ENCODE measurements at places on chromosomes 11 and 22.
A peak's percentile ranks its signal among the peaks of the same experiment; 100 is the strongest.

DNA sequence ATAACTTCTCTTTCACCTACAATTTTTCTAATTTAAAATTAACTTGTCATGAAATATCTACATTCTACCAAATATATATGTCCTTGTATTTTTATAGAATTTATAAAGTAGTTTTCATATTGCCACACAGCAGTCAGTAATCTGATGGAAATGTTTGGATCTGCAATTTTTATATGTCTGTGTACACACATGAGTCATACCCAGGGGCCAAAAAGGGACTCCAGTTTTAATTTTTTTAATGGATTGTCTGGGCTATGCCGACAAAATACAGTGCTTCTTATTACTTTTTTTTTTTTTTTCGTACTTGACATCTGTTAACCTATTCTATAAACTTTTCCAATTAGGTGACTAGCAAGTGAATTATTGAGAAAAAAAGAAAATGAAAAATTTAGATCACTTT lies 6.3 kb downstream of the GUCY1A2 start:
- ATAC-seq, result no peak

DNA sequence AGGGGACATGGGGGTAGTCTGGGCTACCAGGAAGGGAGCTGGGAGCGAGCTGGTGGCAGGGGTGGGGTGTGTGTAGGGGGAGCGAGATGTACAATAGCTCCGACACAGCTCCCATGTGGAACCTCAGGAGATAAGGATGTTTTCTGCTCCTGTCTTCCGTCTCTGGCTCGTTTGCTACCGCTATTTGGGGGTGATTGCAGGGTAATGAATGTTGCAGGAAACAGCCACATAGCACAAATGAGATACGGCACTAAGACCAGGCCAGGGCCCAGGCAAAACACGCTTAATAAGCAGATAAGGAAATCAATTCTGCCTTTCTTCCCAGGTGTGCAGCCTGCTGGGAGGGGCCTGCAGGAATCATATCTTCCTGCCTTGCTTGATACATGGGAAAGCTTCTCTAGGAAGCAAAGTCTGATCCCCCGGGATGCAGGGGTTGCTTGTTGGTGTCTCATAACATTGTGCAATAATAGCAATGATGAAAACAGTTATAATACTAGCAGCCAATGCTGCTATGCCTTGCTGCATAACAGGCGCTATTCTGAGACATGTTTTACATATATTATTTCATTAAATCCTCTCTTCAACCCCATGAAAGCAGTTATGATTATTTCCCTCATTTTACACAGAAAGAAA lies 158.7 kb downstream of the ST3GAL4 start:
- ATAC-seq, result no peak

DNA sequence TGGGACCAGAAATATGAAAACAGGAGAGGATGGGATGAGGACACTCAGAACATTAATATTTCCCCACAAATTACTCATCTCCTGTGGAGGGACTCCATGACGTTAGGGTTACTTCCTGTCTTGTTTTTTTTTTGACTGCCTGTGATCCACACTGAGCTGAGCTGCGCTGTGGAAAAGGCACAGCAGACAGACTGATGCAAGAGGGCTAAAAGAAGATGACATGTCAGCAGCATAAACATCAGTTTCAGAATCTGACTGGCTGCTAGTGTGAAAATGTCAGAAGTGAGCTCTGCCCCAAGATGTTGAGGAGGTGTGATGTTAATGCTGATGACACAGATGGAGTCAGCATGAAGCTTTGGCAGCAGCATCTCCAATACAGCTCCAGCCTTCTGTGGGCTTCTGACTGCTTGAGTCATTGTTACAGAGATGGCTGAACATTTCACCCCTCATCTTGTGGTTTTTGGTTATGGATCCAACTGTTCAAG lies 286.8 kb downstream of the BLID start:
- no peak for ATAC-seq

GRCh38 chr11:71355281-71355680 lies 92.9 kb downstream of the DHCR7 start:
- ATAC-seq, result no peak

GRCh38 chr11:8326337-8326736 lies 62.7 kb upstream of the LMO1 start:
- ATAC-seq, result no peak

DNA sequence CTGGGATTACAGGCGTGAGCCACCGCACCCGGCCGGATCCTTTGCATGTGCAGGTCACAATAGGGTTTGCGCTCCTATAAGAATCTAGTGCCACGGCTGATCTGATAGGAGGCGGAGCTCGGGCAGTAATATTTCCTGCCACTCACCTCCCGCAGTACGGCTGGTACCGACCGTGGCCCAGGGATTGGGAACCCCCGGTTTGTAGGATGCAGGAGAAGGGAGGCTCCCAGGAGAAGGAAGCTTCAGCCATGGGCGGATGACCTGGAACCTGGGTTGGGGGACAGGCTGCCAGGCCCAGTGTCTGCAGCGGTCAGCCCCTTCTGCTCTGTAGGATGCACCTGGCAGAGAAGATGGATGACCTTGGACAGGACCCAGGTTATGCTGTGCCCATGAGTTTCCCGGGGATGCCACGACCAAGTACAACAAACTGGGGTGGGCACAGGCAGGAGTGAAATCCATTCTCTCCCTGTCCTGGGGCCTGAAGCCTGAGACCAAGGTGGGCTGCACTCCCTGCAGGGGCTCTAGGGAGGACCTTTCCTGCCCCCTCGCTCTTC lies 818.9 kb downstream of the BRD1 start:
- no peak for ATAC-seq

DNA sequence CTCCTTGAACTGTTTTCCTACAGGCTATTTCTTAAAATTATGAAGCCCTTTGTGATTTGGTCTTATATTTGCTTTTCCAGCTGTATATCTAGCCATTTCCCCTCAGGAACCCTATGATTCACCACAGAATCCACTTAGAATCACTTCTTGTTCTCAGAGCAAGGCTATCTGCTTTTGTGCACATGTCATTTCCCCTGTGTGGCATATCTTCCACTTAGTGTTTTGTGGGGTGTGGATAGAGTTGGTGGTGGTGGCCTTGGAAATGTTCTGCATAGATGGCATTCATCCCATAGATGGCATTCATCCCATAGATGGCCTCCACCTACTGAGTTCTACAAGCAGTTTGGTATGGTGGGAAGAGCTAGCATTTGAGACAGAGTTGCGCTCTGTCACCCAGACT lies 44.7 kb downstream of the SWAP70 start:
- no peak for ATAC-seq

- ATAC-seq, result no peak
Observed at GRCh38 chr11:69598147-69598546, 42.8 kb upstream of the CCND1 start.

DNA sequence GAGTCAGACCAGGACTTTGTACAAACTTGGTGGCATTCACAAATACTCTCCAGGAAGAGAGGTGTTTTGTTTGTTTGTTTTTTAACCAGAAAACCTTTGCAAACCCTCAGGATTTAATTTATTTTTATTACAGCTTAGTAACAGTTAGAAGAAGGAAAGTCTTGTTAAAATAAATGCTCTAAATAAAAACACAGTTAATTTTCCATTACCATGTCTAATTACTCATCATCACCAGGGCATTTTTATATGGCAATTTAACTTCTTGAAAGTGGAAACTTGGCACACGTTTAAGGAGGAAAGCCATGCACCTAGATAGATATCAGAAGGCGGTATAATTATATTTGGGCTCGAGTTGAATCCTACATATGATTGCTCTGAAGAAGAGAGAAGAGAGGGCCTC lies 7.4 kb downstream of the BARX2 start:
- no peak for ATAC-seq

DNA sequence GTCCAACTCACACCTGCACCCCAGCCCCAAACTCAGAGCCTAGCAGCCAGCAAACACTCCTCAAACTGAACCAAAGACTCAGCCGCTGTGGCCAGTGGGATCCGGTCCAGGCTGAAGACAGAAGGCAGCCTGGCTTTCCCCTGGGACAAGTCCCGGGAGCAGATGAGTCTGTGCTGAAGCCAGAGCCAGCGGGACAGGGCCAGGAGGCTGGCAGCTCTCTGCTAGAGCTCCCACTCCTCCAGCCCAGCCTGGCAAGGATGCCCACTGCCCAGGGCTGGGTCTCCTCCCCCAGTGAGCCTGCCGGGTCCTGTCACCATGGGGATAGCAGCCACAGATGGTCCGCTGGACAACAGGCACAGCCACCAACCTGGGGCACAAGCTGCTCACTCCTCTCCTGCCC lies 42.9 kb upstream of the PRR5 start:
- no peak for ATAC-seq

DNA sequence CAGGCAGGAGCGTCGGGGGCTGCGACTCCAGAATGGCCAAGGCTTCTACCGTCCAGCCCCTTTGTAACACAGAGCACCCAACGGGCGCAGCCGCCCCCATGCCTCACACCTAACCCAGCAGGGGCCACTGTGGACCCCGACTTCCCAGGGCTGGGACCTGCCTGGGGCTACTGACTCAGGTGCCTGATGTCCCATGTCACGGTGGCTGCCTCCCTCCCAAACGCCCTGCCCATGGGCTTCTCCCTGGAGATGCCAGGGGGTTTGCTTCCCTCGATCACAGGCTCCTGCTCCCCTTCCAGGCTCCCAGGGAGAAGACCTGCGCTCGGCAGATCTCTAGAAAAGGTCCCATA lies 84.0 kb downstream of the MYEOV start:
- no peak for ATAC-seq

- no peak for ATAC-seq
Observed at GRCh38 chr22:28027453-28028448, 108.7 kb upstream of the PITPNB start.

GRCh38 chr11:128884703-128885338 lies 6.3 kb upstream of the KCNJ5 start:
- ATAC-seq, result peak; percentile 51

GRCh38 chr11:72230764-72231365 lies 6.3 kb downstream of the INPPL1 start:
- no peak for ATAC-seq

- no peak for ATAC-seq
Observed at GRCh38 chr11:26335903-26336302, 4.0 kb downstream of the ANO3 start.

GRCh38 chr11:9821008-9821752 lies 157.3 kb downstream of the SWAP70 start:
- ATAC-seq, result no peak

- ATAC-seq, result no peak
Observed at GRCh38 chr11:23990346-23991164, 506.3 kb upstream of the LUZP2 start.

DNA sequence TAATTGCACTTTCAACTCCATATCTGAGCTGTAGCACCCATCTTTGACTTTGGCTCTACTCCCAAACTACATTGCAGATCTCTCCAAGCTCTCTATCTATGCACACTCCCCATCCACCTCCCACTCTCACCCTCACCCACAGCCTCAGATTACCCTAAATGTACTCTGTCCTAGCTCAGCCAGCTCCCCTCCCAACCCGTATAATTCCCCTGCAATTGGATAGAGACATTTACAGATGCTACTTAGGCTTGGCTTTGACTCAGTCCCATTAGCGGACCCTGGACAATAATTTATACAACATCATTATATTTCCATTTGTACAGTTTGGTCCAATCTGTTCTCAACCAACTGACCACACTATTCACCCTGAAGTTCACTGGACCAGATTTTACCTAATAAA lies 338.9 kb upstream of the ANO3 start:
- ATAC-seq, result no peak

GRCh38 chr11:68855205-68855981 lies 13.7 kb upstream of the CPT1A start:
- peak; percentile 32 for ATAC-seq

GRCh38 chr22:45008751-45009605 lies 827 bp downstream of the PHF21B start:
- no peak for ATAC-seq

- no peak for ATAC-seq
Observed at GRCh38 chr11:105208019-105208418, 68.5 kb upstream of the CARD18 start.

DNA sequence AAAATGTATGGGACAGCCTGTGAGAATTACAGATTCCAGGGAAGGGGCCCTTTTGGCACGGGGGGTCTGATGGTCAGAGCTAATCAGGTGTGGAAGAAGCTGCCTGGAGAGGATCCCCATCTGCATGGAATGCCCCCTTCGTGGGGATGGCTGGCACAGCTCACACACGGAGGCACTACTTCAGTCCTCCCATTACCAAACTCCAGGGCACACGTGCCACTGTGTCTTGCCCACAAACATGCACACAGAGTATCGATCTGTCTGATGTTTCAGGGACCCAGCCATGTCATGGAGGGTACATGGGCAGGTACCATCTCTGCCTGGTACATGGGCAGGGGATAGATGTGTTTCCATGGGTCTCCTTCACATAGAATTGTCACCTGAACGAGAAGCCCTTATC lies 14.7 kb downstream of the KCNQ1OT1 start:
- no peak for ATAC-seq

GRCh38 chr11:9664276-9665171 lies 647 bp downstream of the SWAP70 start:
- peak; percentile 34 for ATAC-seq

GRCh38 chr11:71391796-71392195 lies 56.4 kb downstream of the DHCR7 start:
- ATAC-seq, result no peak

DNA sequence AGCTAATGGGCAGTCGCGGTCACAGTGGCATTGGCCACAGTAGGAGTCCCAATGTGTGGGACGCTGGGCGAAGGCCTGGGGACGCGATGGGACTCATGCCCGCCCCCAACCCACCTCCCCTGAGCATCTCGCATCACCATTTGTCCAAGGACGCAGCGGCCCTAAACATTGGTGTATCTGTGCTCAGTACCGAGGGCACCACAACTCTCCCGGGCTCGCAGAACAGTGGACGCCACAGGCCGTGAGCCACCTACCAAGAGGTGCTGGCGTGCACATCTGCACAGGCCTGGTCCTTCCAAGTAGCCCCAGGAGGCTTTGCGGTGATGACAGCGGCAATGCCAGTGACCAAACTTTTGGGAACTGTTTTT lies 27.3 kb downstream of the RRP7A start:
- ATAC-seq, result no peak

GRCh38 chr11:118291477-118292135 lies 12.9 kb upstream of the CD3E start:
- no peak for ATAC-seq

- ATAC-seq, result no peak
Observed at GRCh38 chr11:104467404-104467803, 303.5 kb upstream of the PDGFD start.

DNA sequence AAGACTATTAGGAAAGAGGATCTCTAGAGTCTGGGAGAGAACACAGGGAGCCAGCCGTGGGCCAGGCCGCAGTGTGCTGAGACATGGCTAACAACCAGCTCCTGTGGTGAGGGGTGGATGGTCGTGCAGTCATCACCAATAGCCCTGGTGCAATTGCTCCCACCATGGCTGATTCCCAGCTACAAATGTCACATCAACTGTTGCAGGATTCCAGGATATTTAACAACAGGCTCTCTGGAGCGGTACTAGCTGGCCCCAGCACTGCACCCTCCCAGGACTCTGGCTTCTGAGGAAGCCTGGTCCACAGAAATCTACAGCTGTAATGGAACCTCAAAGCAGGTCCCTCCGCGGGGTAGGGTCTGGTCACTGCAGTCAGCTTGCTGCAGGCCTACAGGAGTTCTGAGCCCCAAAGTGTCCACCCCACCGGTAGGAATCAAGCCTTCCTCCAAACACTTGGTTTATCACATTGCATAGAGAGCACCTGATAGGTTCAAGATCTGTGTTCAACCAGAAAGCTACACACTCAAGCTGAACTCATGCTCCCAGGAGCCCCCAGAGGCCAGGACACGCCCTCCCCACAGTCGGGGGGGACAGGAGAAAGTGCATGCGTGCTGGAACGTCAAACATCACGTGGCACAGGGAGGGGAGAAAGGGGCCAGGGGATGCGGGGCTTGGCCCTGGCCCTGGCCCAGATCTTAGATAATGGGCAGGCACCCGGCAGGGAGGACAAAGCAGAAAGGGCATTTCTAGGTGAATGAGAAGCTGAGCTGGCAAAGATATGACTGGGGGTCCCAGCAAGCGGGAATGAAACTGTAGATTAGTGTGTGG lies 609.0 kb downstream of the TBC1D22A start:
- no peak for ATAC-seq
